ENCODE measurements at places on chromosomes 13 and 19. TPM values are rescaled to one million over a fixed set of nuclear protein-coding genes. Genes with fewer than 3 reads are reported as not detected.

ZNF555 gene
- 16.4 TPM for polyA plus RNA-seq

PLD3 gene
- 248 TPM for polyA plus RNA-seq

- no peak for DNase-seq
Observed at GRCh38 chr13:113855931-113856715, 7.8 kb downstream of the GAS6 start.

DNA sequence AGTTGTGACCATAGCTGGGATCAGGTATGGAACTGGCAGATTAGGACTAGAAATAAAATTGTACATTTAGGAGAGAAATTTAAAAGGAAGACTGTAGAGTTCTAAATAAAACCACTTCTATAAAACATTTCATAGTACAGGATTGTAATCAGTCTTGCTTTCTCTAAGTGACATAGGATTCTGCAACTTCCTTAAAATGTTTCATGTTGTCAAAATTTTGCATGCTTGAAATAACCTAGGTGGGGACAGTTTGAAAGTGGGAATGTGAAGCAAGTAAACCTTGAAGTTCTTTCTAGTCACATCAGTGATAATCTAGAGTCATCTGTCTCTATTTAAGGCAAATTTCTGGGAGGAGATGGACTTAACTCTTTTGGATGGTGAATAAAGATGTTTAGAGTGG is 6.7 kb downstream of the TM9SF2 start:
- DNase-seq: no peak

COX6B2 gene
- polyA plus RNA-seq: 0.72 TPM

DNA sequence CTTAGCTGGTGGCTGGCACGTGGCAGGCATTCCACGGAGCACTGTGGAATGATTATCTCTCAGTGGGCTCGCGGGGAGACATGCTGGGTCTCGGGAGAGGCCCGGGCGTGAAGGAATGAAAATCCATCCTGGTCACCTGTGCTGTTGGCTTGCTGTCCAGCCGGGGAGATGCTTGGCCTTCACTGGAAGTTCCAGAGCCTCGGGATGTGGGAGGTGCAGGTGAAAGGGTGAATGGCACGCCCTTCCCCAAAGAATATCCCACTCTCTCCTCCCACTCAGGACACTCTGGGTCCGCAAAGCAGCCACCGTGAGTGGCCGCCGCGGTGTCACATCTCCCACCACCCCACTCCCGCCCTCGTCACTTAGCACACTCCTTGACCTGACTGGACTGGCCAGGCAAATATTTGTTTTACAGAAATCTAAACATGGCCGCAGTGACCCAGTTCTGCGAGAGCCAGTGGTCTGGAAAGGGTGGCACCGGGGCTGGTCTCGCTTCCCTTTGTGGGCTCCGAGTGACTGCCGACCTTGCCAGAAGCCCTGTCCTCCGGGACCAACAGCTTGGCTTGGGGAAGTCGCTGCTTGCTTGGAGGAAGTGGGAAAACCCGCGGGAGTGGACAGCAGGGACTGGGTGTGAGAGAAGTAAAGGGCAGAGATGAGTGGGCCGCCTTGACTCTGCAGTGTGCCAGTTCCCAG is 8.0 kb downstream of the DPP9 start:
- DNase-seq: no peak

DNA sequence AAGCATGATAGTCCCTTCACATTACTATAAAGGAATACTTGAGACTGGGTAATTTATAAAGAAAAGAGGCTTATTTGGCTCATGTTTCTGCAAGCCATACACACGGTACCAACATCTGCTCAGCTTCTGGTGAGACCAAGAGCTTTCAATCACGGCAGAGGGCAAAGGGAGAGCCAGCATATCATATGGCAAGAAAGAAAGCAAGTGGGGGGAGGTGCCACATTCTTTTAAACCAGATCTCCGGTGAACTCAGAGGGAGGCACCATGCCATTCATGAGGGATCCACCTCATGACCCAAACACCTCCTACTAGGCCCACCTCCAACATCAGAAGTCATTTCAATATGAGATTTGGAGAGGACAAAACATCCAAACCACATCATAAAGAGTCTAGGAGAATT is 20.3 kb downstream of the XPO4 start:
- DNase-seq: no peak

DNA sequence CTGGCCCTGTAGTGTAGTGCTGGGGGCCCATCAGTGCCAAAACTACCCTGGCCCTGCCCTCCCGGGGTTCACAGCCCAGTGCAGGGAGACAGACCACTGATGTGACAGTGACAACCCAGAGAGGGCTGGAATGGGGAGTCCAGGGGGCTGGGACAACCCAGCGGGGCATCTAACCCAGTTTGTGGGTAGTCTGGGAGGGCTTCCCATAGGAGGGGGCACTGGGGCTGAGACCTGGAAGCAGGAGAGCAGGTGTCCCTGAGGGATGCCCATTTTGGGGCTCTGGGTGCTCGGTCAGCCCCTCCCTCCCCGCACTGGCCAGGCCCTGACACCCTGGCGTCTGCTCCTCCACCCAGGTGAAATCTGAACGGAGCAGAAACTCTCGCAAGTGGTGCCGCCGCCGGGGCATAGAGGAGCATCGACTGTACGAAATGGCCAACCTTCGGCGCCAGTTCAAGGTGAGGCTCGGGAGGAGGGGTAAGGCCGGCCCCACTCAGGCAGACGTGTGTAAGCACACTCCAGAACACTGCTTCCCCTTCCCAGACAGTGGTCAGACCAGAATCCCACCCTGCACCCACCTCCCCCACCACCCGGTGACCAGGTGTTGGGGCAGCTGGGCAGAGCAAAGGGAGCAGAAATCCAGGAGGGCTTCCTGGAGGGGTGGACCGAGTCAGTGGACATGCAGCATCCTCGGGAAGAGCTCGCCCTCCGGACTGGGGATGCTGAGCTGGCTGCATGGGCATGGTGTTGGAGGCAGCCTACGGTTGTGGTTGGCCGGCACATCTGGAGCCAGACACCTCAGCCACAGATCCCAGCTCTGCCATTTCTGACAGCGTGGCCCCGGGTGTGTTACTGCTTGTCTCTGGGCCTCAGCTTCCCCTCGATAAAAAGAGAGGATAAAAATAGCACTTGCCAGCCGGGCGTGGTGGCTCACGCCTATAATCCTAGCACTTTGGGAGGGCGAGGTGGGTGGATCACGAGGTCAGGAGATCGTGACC is 24.4 kb downstream of the DHX34 start:
- DNase-seq: no peak

All from right renal pelvis (tissue), 4 donors.